ENCODE measurements at places on chromosomes 5 and 9. TPM values are rescaled to one million over a fixed set of nuclear protein-coding genes. Genes with fewer than 3 reads are reported as not detected.

Gene WDR38
- not detected for total RNA-seq

Gene WDR31
- total RNA-seq = 0.32 TPM

Gene JADE2
- total RNA-seq = 29.3 TPM

Gene AK8
- total RNA-seq = 0.32 TPM

Gene LVRN
- total RNA-seq = 0.64 TPM

Gene TMED7
- 134 TPM for total RNA-seq

Gene FBXO10
- 16.4 TPM for total RNA-seq

Gene GBGT1
- 5.8 TPM for total RNA-seq

Gene RASEF
- total RNA-seq = 0.97 TPM

Gene IFNA13
- total RNA-seq = not detected

Gene CCDC187
- under 0.01 TPM for total RNA-seq

Gene ZNF483
- 5.6 TPM for total RNA-seq

Gene FGF10
- not detected for total RNA-seq

Gene CTSV
- 0.32 TPM for total RNA-seq

Gene FBXW2
- 35.4 TPM for total RNA-seq

Gene CDH9
- total RNA-seq = not detected

Gene NOTCH1
- total RNA-seq = 36.7 TPM

Gene ATP6V1G1
- total RNA-seq = 123 TPM

Gene FGF1
- 16.0 TPM for total RNA-seq

Gene ZNF782
- total RNA-seq = 5.6 TPM

Gene PCDHB14
- 0.43 TPM for total RNA-seq

Gene OSTF1
- 31.1 TPM for total RNA-seq

Gene SGCD
- 15.1 TPM for total RNA-seq

Gene IFNB1
- not detected for total RNA-seq

Gene PIP5K1B
- under 0.01 TPM for total RNA-seq

Gene IL3
- not detected for total RNA-seq

Gene FBP2
- total RNA-seq = not detected

Gene CARD6
- total RNA-seq = 8.7 TPM

Gene SPATA31C2
- total RNA-seq = under 0.01 TPM

Gene SH3TC2
- 13.4 TPM for total RNA-seq

Gene KIF24
- 3.5 TPM for total RNA-seq

Gene PCDHB9
- 0.64 TPM for total RNA-seq

Gene IL9
- not detected for total RNA-seq

Gene SHOC1
- total RNA-seq = under 0.01 TPM

Gene LHX6
- not detected for total RNA-seq

Gene NR4A3
- total RNA-seq = under 0.01 TPM

Gene MEIKIN
- not detected for total RNA-seq

Gene AK1
- total RNA-seq = 37.1 TPM

Gene CDC20B
- total RNA-seq = not detected

Gene GAS1
- 136 TPM for total RNA-seq

All from fibroblast of villous mesenchyme (primary cell).